Activated CD4-positive, CD25-positive, alpha-beta regulatory T cell (primary cell): ENCODE measurements at places on chromosomes 12 and 14.

GRCh38 chr14:53430870-53431269 lies 277.7 kb upstream of the DDHD1 start:
- DNase-seq, result no peak

- DNase-seq, result no peak
Measured at GRCh38 chr14:44564908-44565307, 57.8 kb upstream of the FSCB start.

DNA sequence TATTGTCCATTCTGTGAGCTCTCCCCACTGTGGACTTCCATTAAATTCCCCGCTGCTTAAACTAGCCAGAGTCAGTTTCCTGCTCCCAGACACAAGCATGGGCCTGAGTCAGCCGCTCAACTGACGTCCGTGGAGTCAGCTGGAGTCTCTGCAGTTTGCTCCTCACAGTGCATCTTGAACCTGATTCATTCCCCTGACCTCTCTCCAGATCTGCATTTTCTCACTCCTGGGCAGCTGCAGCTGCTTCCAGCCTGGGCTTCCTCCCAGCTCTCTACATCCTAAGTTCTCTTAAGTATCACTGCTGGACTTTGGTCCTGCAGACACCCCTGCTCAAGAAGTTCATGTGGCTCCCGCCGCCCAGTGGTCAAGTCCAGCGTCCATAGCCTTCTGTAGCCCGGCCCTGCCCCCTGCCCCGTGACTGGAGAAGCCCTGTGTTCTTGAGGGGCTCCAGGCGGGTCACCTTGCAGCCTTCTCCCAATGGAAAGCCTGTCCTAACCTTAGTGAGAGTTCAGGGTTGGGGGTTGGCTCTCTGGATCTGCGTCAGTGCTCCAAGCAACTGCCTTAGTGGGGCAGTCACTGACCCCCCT lies 20.0 kb downstream of the NFKBIA start:
- DNase-seq, result no peak

- no peak for DNase-seq
Measured at GRCh38 chr12:108668542-108668941, 34.8 kb upstream of the SELPLG start.

GRCh38 chr14:92948647-92949046 lies 25.7 kb downstream of the CHGA start:
- DNase-seq, result no peak

DNA sequence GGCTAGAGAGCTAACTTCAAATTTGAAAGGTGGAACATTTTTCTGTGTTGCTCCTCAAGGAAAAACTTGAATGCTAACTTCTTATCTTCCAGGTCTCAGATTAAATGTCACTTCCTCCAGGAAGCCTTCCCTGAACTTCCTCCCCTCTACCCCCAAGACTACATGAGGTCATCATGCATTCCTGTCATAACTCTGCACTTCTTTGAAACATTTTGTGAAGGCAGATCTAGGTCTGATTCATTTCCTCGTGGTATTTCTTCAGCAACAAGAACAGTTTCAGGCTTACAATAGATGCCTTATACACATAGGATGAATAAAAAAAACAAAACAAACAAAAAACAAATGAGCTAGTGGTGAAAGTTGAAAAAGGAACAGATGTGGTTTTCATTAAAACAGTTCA lies 97.1 kb upstream of the SRRM4 start:
- DNase-seq, result no peak

- no peak for DNase-seq
Measured at GRCh38 chr14:36506732-36507614, 13.1 kb downstream of the NKX2-1 start.

GRCh38 chr12:75892731-75893408 lies 138.7 kb downstream of the PHLDA1 start:
- DNase-seq, result no peak

DNA sequence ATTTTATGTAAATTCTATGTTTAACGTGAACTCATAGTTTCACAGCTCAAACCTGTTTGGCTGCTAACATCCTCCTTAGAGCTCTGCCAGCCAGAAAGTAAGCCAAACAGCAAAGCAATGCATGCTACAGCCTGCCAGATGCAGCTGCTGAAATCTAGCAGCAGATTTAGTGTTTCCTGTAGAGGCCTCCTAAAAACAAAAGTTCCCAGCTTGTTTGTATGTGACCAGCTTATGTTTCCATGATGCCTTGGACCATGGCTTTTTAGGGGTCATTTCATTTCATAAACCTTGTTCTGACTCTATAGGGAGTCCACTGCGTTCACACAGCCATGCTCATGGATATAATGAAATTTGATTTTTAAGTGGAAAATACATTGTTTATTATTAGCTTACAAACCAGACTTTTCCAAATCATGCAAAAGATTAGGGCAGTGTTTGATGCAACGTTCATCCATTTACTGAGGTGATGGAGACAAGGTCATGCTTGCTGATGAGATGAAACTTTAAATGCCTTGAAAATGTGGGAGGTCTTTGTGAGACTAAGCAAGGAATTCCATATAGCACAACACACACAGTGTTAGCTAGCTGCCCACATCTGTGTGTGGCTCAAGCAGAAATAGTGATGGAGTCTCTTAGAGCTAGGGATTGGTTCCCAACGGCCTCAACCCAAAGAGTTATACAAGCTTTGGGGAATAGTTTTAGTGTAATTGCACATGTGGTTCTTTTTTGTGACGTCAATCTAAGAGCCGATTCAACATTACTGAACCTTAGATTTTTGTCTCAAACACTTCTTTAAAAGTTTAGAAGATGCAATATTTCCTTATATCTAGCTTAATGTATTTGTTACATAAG lies 157.5 kb upstream of the LRIG3 start:
- no peak for DNase-seq

- no peak for DNase-seq
Measured at GRCh38 chr12:108807476-108807875, 49.9 kb downstream of the SSH1 start.

- no peak for DNase-seq
Measured at GRCh38 chr12:124457287-124458219, 109.9 kb downstream of the NCOR2 start.

DNA sequence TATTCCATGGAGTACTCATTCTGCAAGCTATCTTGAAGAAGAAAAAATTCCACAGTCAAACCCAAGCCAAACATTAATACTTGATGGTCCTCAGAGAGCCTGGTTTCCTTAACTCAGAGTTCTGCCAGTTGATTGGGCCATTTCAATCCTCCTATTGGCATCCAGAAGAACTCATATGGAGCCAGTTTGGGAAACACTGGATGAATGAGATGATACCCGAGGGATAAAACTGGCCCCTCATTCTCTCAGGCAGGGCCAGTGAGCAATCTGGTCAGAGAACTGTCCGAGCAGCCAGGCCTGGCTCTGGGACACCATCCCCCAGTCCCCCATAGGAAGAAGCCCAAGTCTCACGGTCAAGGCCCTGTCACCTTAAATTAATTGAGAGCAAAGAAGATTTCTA lies 48.8 kb downstream of the NUAK1 start:
- no peak for DNase-seq

DNA sequence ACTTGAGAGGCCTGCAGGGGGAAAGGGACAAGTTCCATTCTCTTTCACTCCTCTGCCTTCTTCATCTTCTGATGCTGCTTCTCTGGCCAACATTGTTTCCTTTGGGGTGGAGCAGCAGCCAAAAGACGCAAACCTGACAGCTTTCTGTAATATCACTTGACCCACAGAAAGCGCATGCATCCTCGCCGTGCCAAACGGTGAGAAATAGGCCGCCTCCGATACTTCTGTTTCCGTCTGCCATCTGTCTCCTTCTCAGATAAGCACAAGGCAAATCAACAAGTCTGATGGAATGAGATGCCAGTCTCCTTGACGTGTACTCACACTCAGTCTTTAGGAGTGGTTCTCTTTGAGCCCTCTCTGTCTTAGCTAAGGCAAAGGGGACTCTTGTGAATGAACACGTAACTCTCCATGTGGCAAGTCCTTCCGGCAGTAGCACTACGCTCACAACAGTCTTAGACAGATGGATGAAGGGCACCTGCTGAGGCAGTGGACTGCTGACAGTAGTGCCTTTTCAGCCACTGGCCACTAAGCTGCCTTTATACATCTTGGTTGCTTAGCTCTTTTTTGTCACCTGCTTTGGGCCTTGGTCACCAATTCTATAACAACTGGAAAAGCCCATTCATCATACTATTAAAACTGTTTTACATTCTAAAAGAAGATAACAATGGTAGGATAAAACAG lies 214.1 kb downstream of the FBXL14 start:
- DNase-seq, result no peak

DNA sequence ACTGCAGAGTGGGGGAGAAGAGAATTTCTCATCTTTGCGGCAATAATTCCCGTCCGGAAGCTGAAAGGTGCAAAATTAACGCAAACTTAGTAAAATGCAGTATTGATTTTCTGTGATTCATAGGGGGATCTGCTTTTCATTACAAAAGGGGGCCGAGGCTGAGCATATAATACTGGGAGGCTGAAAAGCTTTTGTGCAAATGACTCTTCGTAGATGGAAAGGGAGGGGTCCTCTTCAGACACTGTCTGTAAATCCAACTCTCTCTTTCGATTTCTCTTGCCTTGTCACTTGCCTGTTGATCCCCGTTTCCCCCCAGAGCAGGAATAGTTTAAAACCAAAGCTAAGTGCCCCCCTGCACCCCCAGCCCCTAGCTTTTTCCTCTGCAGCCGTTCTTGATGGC lies 258.2 kb downstream of the VRK1 start:
- DNase-seq, result no peak

DNA sequence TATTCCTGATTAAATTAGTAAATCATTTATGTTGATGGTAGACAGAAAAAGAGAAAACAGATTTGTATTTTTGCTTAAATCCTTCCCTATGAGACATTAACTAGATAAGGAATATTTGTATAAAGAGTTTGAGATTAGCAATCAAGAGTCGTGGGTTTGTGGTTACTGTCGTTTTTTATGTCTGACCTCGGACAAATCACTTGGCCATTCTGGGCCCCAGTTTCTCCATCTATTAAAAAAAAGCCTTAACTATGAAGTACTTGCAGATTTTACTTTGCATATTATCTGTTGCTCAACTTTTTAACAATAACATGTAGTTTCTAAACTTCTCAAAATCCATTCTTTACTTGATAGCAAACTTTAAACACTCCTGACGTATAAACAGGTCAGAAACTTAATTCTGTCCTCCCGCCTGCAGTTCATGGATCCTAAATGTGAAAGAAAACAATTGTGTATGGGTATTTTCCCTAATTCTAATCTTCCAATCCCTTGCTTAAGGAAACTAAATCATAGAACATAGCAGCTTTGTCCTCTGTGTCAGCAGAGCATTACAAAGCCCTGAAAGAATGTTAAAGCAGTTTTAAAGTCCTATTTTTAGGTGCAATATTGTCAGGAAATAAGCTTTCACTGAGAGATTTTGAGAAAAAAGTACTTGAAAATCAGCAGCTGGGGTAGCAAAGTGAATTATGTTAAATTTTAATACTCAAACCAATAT lies 118.2 kb downstream of the GPR135 start:
- DNase-seq, result no peak

- no peak for DNase-seq
Measured at GRCh38 chr12:31728289-31728916, 418 bp downstream of the AMN1 start.

DNA sequence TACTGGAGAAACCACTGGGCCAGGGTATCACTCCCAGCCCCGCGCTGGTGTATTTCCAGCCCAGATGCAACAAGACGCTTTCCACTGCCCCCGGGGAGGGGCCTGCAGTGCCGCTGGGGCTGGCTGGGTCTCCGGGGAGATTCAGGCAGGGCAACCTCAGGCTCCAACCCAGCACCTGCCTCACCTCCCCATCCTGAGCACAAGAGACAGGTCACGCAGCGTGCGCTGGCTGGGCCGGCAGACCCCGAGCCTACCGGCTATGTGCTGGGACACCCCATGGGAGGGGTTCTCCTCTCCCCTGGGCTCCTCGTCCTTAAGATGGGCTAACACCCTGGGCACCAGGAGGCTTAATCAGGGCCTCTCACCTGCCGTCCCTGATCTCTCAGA lies 80.9 kb downstream of the RFLNA start:
- no peak for DNase-seq

GRCh38 chr12:109727039-109727723 lies 13.6 kb downstream of the FAM222A start:
- DNase-seq, result no peak

DNA sequence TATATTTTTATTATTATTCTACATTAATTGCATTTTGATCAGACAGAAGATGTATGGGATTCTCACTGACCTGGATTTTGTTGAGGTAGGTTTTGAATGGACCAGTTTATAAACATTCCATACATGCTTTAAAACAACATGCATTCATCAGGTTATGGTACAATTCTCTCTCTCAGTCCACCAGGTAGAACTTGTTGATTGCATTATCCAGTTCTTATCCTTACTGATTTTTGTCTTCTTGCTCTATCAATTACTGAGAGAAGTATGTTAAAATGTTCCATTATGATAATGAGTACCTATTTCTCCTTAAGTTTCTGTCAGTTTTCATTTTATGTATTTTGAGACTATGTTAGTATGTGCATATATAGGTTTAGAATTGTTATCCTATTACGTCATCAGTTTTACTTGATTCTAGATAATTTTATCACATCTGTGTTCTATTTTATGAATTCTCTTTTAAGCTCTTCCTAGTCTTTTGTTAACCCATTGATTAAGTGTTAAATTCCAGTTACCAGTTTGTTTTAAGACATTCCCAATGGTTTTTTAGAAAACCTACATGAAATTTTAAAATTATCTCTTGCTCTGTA lies 50.6 kb downstream of the EP400 start:
- no peak for DNase-seq
